ENCODE measurements at places on chromosomes 4 and X. TPM values are rescaled to one million over a fixed set of nuclear protein-coding genes. Genes with fewer than 3 reads are reported as not detected.

DNA sequence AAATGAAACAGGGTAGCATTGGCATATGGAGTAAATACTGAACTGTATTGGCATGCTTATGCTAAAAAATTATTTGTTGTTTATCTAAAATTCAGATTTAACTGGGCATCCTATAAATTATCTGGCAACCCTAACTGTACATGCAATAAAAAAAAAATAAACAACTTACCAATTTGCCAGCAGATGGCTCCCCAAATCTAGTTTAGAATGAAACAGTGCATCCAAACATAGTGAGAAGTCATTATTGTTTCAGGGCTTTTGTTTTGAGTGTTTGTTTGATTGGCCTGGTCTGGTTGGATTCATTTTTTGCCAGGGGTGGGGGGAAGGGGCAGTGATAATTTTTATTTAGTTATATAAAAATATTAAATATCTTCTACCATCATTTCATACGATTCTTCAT lies 12.8 kb upstream of the NSUN7 start:
- no peaks in the 10 kb centered on the region for H3K27me3 ChIP-seq
- no peaks in the 10 kb centered on the region for H3K4me1 ChIP-seq
- no peak for DNase-seq
- H3K27ac ChIP-seq, result no peak overlapping the region
- H3K4me3 ChIP-seq, result no peak overlapping the region
- H3K36me3 ChIP-seq, result no peaks in the 10 kb centered on the region

DNA sequence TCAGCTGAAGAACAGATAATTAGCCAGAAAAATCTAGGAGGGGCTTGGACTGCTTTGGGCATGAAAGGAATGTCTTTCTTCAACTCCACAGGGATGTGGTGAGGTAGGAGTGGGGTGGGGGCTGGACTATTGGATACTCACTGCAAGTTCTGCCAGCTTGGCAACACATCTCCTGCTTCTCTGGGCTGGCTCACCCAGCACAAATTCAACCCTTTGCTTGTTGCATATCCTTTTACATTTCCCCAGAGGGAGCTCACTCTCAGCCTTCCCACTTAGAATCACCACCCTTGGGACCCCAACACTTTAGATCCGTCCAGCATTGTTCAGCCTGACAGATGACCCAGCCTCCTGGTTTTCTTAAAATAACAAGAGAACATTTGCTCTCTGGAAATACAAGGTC lies 120.6 kb downstream of the KDR start:
- no peak overlapping the region for H3K4me3 ChIP-seq
- no peaks in the 10 kb centered on the region for H3K4me1 ChIP-seq
- H3K27ac ChIP-seq, result no peak overlapping the region
- H3K27me3 ChIP-seq, result no peaks in the 10 kb centered on the region

DNA sequence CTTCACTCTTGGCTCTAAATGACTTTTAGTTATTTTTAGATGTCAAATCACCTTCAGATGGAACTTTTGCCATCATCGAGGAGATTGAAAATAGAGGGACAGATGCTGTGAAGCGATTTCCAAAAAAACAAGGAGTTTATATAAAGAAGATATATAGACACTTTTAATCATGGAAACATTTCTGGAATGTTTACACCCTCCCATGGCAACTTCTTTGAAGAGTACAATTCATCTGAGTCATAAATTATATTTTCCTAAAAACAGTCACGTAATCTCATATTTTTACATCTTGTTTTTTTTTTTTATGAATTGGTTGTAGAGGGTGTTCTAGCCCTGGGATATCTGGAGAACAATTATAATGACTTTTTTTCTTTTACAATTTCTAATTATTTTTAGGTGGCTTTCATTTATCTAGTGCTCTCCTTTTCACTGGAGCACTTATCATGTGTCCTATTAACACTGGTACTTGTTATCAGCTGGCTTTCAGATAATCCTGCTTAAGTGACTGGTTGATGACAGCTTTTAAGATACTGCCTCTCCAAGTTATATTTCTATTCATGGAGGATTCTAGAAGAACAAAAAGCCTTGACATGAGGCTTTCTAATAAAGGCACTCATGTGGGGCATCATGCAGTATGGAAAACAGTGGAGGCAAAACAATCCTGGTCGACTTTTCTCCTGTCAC lies 24.9 kb downstream of the PCDH7 start:
- H3K36me3 ChIP-seq, result no peaks in the 10 kb centered on the region
- no peaks in the 10 kb centered on the region for H3K27me3 ChIP-seq
- H3K4me3 ChIP-seq, result no peak overlapping the region

GABRG1 gene
- not detected for total RNA-seq

SPANXA1 gene
- not detected for total RNA-seq

SPACA5 gene
- total RNA-seq, result not detected
